Inflammatory macrophage treated with lipopolysaccharide for 4 hours (primary cell): ENCODE measurements at places on chromosomes 12 and 14.

DNA sequence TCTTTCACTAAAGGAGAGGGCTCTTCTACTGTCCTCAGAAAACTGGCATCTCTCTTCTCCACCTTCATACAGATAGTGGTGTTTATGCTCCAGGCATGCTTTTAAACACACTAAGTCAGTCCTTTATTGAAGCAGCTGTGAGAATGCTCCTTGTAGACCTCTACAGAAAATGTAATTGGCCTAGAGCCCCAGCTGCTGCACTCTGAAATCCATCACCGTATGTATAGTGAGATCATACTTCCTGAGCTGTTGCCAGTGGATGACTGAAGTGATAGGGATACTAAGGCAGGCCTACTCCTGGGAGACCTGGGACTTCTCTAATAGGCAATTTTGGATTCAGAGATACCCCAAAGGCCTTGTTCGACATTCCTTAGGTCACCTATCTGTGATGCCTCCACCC, 535.4 kb downstream of the RPS29 start:
- no peak for DNase-seq

DNA sequence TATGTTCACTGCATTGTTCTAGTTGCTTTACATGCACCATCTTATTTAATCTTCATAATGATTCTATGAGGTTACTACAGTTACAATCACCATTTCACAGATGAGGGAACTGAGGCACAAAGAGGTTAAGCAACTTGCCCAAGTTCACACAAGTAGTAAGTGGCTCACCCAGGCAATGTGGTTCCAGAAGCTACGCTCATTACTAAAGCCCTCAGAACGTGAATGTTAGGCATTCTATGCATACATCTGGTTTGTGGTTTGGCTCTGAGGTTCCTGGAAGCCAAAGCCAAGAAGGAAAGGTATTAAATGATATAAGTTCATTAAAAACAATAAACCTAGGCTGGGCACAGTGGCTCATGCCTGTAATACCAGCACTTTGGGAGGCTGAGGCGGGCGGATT, 14.4 kb upstream of the VRTN start:
- no peak for DNase-seq

DNA sequence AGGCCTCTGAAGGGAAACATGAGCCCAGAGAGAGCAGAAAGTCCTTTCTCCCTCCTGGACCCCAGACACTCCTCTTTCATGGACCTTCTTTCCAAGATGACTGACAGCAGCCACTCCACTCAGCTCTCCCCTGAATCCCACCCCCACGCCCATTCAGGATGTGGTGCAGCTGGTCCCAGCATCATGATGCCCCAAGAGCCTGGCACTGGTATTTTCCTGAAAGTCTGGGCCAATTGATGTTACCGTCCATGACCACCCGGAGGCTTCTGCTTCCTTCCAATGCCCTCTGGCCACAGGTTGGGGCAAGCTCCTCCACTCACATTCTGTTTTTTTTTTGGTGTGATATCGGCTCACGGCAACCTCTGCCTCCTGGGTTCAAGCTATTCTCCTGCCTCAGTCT, 112.6 kb downstream of the CALM1 start:
- DNase-seq: no peak

- DNase-seq: no peak
Observed at GRCh38 chr12:52656616-52657015, 4.6 kb upstream of the KRT2 start.

GRCh38 chr12:27549801-27550652, 26.0 kb downstream of the PPFIBP1 start:
- DNase-seq: peak; percentile 87

DNA sequence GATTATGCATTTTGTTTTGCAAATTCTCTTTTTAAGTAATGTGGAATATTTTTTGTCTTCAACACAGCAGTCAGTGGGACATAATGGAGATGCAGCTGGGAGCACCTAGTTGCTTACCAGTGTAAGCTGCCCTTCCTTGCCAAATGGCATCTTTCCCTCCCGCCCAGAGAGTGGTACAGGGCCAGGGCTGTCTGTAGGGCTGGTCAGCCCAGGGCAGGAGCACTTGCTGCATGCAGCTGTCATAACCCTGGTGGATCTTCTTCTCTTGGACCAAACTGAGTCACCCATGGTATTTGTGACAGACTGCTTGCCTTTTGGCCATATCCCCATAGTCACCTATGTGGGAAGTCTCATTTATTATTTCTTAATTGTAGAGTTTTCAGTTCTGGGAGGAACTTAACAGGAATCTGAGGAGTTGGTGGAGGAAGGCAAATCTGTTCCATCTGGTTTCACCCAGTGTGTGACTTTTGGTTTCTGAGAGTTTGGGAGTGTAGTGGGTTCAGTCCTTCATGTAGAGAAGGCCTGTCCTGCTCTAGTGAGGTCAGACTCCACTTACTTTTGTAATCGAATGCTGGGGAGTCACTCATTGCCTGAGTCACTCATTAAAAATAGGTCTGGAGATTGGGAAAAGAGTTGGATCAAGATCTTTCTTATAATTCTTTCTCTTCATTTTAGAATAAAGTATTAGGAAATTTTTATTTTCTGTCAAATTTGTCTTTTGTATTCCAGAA, 62.0 kb upstream of the ASPG start:
- peak; percentile 28 for DNase-seq

- DNase-seq: peak; percentile 24
Observed at GRCh38 chr14:60183138-60183537, 17.9 kb upstream of the DHRS7 start.

- no peak for DNase-seq
Observed at GRCh38 chr14:68787092-68787992, 5.5 kb downstream of the ZFP36L1 start.

- no peak for DNase-seq
Observed at GRCh38 chr14:76320486-76320885, 55.5 kb upstream of the ESRRB start.

- no peak for DNase-seq
Observed at GRCh38 chr14:20711261-20711660, 22.7 kb downstream of the ANG start.

- DNase-seq: no peak
Observed at GRCh38 chr12:74599932-74600331, 62.3 kb downstream of the ATXN7L3B start.

- no peak for DNase-seq
Observed at GRCh38 chr12:94793191-94793595, 142.8 kb upstream of the TMCC3 start.

GRCh38 chr14:100764471-100765115, 37.9 kb downstream of the DLK1 start:
- no peak for DNase-seq

GRCh38 chr12:4046495-4046840, 173.3 kb upstream of the PARP11 start:
- DNase-seq: no peak

GRCh38 chr12:12432364-12432763, 75.5 kb downstream of the BORCS5 start:
- DNase-seq: no peak

DNA sequence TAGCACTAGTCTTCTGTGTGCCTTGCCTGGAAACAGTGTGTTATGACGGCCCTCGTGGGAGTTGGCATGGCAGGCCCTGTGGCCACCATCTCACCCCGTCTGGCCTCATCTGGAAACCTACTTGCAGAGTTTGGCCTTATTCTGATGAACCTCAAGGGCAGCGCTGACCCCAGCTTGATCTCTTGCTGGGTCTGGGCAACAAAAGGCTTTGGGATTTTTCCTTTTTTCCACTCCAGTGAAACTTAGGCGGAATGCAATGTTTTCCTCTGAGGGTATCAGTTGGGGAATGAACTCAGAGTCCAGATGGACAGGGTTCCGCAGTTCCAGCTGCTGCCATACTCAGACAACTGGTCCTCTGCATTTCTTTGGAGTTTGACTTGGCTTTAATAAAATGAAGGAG, 15.9 kb downstream of the CACNA1C start:
- DNase-seq: no peak

DNA sequence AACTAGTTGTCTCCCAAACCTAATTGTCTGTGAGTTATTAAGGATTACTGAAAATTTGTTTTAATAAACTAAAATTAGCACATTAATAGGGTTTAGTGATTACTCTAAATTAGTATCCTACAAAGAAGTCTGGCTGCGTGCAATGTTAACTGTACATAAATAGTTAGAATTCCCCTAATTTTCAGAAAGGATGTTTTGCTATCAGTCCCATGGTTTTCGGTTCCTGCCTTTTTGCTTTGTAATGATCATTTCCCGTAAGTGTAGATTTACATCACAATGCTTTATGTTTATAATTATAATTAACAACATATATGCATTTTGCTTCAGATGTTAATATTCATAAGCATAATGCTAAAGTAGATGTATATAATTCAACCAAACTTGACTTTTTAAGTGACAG, 19.8 kb upstream of the LYZ start:
- peak; percentile 51 for DNase-seq

- no peak for DNase-seq
Observed at GRCh38 chr14:64060648-64061096, 207.9 kb downstream of the SYNE2 start.

GRCh38 chr14:73243341-73243740, 6.0 kb downstream of the PAPLN start:
- DNase-seq: no peak

DNA sequence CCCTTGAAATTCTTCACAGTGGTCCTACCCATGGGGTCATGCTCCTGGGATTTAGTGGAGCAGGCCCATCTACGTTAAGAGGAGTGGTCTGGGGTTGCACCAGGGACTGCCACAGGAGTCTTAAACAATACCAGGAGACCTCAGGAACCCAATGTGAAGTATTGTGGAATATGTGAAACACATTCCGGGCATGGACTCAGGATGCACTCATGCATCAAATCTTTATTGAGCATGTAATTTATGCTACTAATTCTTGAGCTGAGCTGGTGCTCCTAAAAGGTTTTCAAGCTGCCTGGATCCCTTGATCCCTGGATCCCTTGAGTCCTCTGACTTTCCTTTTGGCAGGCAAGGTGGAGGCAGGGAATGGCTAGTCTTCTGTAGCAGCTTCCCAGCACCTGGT, 8.8 kb downstream of the SERPINA10 start:
- DNase-seq: no peak

- DNase-seq: no peak
Observed at GRCh38 chr14:101469382-101470247, 91.7 kb upstream of the DIO3 start.

- peak; percentile 46 for DNase-seq
Observed at GRCh38 chr12:100234591-100235304, 32.1 kb downstream of the DEPDC4 start.

- DNase-seq: no peak
Observed at GRCh38 chr14:58283730-58284129, 14.6 kb upstream of the ARID4A start.

DNA sequence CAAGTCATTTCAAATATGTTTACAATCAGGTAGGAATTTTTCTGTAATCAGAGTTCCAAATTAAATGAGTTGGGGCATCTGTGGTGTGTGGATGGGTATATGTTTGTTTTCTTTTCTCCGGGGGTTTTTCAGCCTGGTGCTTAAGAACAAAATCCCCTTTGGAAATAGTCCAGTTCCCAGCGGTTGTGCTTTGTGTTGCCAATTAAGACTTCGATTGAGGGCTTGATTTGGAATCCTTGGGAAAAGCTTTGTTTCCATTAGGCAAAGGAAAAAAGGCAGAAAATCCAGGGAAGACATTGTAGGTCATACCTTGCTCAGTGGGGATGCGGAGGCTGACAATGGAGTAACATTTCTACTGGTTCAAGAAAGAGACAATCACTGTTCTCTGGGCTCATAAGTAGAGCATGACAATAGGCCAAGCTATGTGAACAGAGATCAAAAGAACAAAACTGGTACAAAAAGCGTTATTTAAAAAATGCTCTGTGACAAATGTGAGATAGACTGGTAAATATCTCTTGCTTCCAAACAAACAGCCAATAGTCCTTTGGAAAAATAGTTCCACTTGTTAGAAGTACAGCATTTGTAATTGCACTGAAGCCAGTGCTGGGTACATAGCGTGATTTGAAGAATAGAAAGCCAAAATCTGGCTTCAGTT, 79.7 kb downstream of the EML1 start:
- DNase-seq: no peak

DNA sequence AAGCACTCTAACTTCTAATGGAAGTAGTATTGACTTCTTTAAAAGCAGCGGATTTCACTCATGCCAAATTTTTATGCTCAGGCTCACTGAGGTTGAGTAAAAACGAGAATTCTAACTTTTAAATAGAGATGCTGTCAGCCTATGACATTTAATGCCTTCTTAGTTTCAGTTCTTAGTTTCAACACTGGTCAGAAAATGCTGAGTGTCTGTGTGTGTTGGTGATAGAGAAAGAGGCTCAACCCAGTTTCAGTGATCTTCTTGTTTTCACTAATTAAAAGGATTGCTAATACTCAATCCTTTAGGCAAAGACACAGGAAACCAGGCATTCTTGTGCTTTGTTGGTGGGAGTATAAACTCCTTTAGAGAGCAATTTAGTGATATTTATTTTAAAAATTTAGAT, 31.0 kb downstream of the PEBP1 start:
- peak; percentile 69 for DNase-seq

DNA sequence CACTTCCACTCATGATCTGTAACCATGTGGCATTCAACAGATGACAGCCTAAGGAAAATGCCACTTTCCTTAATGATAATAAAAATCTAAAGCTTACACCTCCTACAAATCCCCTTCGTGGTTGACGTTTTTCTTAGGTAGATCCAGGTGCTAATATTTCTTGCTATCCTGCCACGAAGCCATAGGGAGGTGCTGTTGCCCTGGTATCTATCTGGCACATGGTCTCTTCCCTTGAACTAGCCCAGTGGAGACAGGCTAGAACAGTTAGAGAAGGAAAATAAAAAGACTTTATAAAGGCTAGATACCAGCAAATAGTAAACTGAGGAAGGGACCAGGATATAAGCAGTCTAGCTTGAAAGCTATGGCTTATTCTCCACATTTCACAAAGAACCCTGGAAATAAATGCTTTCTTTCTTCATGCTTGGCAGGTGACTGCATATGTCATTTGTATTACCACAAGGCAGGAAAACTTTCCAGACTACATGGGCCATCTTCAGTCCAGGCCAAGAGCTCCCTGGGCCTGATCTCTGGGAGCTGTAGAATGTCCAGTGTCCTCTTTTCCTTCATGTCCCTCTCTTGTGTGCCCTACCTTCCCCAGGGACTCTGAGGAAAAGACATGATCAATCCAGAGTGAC, 15.3 kb downstream of the SPIC start:
- DNase-seq: peak; percentile 5

- DNase-seq: no peak
Observed at GRCh38 chr14:100070310-100070709, 5.1 kb downstream of the EVL start.

- no peak for DNase-seq
Observed at GRCh38 chr12:12427568-12427967, 70.7 kb downstream of the BORCS5 start.
